ENCODE measurements at places on chromosomes 6 and 20.
A peak's percentile ranks its signal among the peaks of the same experiment; 100 is the strongest.

DNA sequence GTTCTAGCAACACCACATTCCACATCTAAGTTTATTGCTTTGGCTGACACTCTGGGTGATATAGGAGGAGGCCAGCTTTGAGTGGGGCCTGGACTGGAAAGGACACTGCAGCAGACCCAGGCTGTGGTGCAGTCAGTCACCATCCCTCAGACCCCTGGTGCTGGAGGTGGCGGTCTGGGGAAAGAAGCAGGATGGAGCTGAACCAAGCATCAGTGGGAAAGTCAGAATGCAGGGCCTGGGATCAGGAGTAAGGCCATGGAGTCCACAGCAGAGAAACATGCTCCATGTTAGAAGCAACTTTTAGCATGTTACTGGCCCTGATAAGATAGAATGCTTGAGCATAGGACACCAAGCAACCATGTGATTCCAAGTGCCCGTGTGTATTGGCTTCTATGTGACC, 5.9 kb downstream of the HLA-A start:
- no peak for DNase-seq

DNA sequence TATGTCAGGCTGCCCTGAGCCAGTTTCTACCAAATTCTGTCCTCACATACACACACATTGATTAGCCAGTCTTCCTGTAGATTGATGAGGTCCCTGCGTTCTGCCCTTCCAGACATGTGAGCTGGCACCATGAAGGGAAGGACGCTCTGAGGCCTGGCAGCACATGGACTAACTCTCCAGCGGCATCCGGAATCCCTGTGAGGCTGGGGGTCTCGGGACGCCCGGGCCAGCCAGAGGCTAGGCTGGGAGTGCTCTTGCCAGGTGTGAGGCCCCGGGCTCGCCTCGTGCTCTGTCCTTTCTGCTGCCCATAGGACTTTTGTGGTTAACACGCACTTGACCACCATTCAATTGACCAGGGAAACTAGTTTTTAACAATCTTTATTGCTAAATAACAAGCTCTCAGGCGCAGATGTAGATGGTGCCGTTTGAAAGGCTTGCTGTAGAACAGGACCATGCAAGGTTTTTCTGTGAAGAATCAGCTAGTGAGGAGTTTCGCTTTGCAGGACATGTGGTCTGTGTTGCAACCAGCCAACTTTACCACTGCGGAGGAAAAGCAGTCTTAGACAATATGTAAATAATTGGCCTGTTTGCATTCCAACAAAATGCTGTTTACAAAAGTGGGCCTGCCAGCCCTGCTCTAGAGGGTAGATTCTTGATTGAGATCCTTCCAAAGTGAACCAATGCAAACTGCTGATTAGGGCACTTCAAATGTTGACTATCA, 29.3 kb downstream of the FOXF2 start:
- DNase-seq, result no peak

GRCh38 chr20:48192109-48192508, 406.8 kb upstream of the SULF2 start:
- DNase-seq, result no peak

- DNase-seq, result no peak
Observed at GRCh38 chr20:18326990-18327389, 38.7 kb downstream of the ZNF133 start.

DNA sequence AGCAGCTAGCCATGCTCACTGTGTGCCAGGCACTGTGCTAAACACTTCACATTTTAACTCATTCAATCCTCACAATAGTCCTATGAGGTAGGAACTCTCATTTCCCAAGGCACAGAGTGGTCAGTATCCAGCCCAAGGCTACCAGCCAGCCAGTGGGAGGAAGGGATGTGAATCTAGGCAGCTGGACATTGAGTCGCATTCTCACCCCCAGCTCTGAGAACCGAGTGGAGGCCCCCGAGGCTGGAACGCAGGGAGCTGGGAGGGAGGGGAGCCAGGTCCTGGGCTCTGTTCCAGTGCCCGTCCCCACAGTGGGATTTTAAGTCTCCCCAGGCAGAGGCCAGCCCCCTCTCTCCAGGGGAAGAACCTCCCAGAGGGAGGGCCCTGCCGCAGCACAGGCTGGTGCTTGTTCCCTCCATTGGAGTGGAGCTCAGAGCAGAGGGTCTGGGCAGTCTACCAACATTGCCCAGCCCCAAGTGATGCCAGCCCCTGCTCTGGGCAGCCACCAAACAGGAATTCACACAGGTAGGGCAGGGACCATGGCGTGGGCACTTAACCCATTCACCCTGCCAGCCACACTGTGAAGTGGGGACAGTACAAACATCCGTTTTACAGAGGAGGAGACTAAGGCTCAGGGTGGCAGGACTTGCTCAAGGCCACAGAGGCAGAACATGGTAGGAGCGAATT, 131.3 kb downstream of the CEBPB start:
- DNase-seq, result no peak

GRCh38 chr6:98532004-98532403, 302.4 kb upstream of the POU3F2 start:
- no peak for DNase-seq

GRCh38 chr6:169786349-169786748, 34.9 kb downstream of the ERMARD start:
- no peak for DNase-seq

DNA sequence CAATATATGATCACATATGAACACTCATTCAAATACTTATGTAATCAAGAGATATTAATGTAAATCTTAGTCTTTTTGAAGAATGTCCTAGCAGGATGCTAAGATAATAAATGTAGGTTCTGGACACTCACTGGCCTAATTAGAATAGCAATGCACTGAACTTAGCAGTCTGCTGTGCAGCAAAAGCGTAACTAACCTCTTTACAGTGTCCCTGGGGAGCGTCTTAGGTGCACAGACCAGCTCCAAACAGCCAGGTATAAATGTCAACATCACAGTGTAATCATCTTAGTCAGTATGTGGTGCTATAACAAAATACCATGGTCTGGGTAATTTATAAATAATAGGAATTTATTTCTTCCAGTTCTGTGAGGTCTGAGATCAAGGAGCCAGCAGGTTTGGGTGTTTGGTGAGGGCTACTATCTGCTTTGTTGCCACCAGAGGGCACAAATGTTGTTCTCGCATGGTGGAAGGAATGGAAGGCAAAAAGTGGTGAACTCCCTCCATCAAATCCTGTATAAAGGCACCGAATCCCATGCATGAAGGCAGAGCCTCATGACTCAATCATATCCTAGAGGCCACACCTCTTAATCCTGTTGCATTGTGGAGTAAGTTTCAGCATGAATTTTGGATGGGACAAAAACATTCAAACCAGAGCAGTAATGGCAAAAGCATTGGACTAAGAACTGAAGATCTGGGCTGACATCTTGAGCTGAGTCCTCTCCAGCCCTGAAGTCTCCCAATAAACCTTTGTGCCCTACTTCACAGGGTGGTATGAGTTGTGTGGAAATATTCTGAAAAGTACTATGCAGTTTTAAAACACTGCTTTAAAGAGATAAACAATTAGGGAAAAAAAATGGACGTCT, 41.8 kb upstream of the FOXO3 start:
- no peak for DNase-seq

DNA sequence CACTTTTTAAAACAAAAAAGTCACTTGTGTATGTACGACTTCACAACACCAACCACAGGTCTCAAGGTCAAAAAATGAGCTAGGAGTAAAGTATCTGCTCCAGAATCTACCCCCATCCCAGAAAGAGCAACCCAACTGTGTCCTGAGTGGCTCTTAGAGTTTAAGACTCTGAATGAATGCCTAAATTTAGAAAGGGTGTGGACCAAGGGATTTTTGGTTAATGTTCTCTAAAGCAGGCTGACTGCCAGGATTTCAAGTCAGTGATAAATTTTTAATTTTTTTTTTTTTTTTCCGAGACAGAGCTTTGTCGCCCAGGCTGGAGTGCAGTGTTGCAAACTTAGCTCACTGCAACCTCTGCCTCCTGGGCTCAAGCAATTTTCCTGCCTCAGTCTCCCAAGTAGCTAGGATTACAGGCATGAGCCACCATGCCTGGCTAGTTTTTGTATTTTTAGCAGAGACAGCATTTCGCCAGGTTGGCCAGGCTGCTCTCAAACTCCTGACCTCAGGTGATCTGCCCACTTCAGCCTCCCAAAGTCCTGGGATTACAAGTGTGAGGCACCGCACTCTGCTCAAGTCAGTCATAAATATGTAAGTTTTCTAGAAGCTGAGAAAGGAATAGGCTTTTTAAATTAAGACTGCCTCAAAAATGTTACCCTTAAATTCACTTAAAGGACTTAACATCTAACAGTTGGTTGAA, 20.2 kb downstream of the STAU1 start:
- no peak for DNase-seq

GRCh38 chr6:56642366-56643261, at the start of gene DST:
Gene DST, minus strand, starts transcription at chr6:56642889.
- DNase-seq, result peak; percentile 62

DNA sequence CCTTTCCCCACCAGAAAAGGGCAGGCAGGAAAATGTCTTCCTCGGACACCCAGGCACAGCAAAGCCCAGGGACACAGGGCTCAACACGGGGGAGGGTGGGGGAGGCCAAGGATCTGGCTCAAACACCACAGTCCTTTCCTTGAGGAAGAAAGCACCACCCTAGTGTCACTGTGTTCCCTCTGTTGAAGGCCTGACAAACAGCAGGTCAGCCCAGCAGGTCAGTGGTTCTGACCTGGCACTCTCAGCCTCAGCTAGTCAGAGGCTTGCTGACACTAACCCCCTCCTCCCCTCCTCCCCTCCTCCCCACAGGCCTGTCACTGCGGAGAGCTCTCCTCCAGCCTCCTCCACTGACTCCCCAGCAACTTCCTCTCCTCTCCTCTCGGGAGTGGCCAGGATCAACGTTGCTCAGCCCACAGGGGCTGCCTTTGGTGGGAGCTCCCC, 239.6 kb downstream of the LRFN2 start:
- no peak for DNase-seq

DNA sequence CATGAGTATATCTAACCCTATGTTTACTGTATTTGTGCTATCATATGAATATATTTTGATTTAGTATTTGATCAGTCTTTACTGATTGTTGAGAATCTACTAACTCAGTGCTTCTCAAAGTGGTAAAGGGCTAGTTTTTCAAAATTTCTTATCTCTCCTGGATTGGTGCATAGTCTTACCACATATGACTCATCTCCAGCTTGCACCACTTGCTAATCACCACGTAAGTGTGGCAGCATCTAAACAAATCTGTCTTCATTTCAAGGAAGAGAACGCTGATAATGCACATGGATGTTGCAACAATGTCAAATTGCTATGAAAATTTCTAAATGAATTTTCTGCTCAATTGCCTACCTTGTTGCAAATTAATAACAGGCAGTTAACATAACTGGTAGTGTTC, 299.5 kb downstream of the PAX1 start:
- DNase-seq, result no peak

DNA sequence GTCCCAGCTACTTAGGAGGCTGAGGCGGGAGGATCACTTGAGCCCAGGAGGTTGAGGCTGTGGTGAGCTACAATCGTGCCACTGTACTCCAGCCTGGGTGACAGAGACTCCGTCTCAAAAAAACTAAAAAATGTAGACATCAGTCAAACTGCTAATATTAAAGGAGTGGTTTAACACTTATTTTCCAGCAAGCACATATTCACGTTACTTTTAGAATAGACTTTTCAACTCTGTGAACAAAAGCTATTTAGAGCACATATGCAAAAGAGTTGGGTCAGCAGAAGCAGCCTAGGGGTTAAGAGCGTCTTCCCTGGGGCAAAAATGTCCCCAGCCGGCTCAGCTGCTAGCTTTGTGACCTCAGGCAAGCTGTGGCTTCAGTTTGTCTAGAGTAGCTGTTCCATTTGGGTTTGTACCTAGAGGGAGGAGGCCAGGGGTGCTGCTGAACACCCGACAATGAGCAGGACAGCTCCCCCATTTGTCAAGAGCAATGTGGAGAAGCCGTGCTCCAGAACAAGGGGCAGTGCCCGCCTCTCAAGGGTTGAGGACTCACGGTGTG, 62.5 kb upstream of the PTGIS start:
- no peak for DNase-seq

- no peak for DNase-seq
Observed at GRCh38 chr6:16769986-16770376, 8.7 kb upstream of the ATXN1 start.

DNA sequence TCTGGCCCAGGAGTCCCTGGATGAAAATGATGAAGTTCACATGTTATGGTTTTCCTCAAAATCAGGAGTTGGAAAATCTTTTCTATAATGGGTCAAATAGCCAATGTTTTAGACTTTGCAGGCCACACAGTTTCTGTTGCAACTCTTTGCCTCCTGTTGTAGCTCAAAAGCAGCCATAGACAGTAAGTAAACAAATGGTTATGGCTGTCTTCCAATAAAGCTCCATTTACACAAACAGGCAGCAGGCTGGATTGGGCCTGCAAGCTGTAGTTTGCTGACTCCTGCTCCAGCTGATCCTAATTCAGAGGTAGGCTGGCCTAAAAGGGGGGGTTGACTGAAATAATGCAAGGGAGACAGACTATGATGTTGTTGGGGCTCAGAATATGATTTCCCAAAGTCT, 33.0 kb downstream of the METTL24 start:
- DNase-seq, result peak; percentile 69

GRCh38 chr6:85556992-85557668, 36.5 kb downstream of the SNX14 start:
- no peak for DNase-seq

- no peak for DNase-seq
Observed at GRCh38 chr20:14673164-14673563, 335.8 kb upstream of the FLRT3 start.

DNA sequence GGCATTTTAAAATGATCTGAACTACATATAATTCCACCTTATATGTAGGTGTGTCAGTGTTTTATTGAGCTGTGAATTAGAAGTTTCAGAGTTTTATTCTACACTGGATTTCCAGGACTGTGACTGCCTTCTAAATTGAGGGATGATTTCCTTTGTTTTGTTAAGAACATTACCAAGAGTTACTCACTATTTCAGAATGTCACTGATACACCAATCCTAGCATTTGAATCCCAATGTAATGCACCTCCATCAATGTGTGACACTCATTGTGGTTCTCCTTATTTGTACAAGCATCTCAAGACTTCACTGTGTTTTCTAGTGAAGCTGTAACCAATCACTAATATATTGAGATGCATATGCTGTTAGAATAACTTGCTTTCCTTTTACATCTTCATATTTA, 86.8 kb downstream of the PLCB1 start:
- DNase-seq, result no peak

DNA sequence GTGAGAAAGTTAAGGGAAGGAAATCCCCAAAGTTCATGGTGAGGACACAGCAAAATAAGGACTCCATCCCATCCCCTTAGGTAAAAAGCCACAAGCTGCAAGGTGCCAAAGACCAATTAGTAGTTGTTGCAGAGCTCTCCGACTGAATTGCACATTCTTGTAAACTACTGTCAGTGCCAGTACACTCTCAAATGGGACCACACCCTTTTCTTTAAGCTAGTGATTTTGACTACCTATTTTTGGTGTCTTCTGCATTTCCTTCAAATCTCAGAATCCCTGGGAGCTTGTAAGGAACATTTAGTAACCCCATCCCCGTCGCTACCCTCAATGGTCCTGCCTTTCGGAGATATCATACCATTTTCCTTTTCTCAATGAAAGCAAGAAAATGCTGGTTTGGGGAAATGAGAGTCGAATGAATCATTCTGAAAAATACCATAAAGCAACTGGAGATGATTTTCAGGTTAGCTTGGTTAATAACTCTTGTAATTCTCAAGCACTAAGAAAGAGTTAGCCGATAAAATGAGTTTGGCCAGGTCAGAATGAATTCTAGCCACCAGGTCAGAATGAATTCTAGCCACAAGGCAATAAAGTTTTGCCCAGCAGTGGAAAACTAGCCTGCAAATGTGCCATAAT, 5.2 kb upstream of the HMGN3 start:
- no peak for DNase-seq

All from NCI-H446 treated with DMSO at 0.1 percent for 48 hours (cell line).